ENCODE measurements at places on chromosomes 6 and 20.

DNA sequence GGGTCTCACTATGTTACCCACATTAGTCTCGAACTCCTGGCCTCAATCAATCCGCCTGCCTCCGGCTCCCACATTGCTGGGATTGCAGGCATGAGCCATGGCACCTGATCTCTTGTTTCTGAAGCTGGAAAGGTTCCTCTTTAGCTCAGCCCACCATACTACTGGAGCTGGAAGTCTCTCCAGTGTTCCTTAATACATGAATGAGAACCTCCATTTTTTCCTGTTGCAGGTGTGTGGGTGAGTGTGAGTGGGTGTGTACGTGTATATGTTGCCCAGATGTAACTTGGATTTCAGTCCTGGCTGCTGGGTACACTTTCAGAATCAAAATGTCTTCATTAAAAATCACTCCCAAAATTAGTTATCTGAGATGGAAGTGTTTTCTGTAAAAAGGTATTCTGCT, 11.1 kb downstream of the PNPLA1 start:
- DNase-seq = no peak

DNA sequence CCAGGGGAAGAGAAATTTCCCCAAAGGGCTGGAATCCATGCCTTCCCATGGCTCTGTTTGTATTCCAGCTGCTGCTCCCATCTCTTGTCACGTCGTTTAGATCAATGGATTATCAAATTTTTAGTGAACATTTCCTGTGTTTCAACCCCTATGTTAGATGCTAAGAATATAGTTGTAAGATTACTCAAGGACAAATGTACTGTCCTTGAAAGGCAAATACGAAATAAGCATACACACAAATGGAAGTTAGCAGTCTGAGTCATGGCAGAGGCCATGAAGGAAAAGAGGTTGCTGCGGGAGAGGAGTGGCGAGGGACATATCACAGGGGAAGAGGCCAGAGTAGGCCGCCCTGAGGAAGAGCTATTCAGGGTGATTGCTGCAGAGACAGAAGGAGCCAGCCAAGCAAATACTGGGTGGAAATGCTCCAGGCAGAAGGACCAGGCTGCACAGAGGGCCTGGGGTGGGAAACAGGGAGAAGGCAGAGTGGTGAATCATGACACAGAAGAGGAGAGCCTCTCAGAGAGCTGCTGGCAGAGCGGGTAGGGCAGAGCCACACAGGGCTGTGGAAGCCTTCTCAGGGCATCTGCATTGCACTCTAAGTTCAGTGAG, 219.2 kb upstream of the LRFN2 start:
- no peak for DNase-seq

DNA sequence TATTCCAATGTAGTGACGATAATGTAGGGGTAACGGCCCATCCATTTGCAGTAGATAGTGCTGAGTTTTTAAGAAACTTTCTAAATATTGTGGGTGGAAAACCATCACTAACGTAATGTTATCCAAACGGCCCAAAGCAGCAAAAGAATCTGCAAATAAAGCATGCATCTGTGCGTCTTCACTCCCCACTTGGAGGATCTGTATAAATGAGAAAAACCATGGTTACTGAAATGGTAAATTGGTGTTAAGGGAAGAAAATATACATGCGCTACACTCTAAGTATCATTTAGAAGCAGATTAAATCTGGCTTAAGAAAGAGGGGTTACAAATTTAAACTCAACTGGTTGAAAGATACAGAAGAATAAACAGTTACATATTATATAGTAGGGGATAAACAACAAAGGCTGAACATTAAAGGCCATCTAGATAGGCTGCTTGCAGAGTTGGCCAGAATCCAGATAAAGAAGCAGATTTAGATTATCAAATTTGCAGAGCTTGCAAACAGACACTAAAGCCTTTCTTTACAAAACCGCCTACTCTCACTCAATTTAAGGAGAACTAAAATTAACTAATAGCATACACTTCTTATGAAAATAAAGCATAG, 93.3 kb downstream of the SESN1 start:
- no peak for DNase-seq

DNA sequence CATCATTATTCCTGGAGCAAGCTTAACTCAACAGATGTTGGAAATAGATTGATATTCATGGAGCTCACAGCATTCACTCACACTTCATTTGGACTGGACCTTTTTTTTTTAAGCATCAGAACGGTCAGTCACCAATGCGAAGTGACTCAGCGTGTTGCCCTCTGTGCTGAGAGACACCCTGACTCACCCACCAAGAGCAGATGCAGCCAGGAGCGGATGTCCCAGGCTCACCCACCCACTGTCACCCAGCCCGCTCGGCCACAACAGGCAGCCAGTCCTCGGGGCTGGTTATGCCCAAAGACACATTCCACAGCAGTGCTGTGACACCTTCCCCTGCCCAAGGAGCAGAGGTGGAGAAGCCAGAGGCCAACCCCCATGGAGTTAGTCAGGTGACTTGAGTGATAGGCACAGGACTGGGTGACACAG, 15.7 kb downstream of the RNASET2 start:
- DNase-seq = no peak

- no peak for DNase-seq
Observed at GRCh38 chr6:132236744-132237143, 164.5 kb downstream of the MOXD1 start.

DNA sequence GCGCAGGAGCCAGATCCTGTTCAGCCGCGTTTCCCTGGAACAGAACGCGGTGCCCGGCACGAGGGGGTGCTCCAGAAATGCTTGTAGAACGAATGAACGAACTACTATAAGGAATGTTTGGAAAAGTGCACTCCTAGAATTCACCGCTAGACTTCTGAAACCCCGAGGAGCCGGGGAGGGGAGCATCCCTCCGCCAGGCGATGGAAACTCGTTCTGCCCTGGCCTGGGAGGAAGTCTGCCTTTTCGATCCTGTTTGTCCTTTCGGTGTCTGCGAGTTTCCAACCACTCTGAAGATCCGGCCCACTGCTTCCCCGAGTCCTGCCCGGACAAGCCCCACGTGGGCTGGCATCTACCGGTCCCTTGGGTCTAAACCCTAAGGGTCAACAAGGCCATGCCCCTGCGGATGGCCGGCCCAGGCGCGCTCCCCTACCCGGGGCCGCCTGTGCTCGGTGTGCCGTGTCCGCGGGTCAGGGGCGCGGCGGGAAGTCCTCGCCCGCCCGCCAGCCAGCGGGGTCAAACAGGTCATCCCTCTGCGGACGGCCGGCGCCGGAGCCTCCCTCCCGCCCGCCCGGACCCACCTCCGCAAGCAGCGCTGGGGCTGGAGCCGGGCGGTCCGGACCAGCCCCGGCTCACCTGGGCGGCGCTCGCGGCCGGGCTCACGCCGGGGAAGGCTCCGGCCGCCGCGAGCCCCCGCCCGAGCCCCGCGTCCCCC, 526 bp downstream of the SULF2 start:
- DNase-seq = no peak

GRCh38 chr20:38157635-38158495, 7.2 kb downstream of the TGM2 start:
- DNase-seq = no peak

GRCh38 chr6:140276719-140277118, 902.3 kb upstream of the CITED2 start:
- no peak for DNase-seq

DNA sequence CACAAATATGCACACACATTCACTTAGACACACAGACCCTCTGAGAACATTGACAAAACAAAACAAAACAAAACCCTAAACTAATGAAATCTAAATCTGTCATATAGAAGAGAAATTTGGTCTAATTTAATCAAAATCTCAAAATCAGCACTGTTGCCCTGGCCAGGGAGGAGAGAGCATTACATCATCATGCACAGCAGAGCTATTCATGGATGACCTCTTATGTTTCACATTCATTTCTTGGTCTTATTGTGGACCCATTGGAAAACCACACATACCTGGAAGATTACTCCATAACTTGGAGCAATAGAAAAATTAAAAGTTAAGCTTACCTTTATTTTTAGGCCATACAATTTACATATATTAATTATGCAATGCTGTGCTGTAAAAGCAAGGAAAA, 1223.6 kb upstream of the GJE1 start:
- no peak for DNase-seq

- no peak for DNase-seq
Observed at GRCh38 chr6:37513155-37513554, 13.5 kb upstream of the CCDC167 start.

- no peak for DNase-seq
Observed at GRCh38 chr6:4970739-4971395, 33.0 kb downstream of the RPP40 start.

- no peak for DNase-seq
Observed at GRCh38 chr6:53888931-53889330, 94.1 kb downstream of the LRRC1 start.

DNA sequence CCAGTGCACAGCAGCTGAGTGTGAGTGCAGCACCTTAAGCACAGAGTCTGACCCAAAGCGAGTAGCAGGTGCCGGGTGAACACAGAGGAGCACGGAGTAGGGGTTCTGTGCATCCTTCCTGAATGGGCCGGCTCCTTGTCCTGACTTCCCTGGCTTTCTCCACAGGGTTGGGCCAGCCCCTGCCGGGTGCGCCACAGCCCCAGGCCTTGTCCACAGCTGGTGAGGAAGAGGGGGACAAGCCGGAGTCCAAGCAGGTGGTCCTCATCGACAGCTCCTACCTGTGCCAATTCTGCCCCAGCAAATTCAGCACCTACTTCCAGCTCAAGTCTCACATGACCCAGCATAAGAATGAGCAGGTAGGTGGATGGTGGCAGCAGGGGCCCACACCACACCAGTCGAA, 34.9 kb downstream of the ZNF341 start:
- DNase-seq = no peak

GRCh38 chr6:33716890-33717632, 5.6 kb upstream of the UQCC2 start:
- DNase-seq = no peak

DNA sequence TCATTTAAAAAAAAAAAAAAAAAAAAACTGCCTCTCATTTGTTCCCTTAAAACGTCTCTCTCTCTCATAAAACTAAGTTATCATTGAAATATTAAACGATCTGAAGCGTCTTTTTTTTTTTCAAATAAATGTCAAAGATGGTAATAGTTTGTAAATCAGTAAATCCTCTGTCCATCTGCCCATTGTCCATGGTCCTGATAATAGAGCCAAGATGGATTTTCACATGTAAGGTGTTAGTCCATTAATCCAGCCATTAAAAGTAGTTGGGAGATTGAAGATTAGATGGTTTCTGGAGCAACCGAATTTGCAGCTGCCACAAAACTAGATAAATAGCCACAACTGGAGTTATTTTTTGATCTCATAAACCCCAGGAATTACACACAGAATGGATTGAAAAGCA, 145.8 kb upstream of the SNX9 start:
- DNase-seq = no peak

DNA sequence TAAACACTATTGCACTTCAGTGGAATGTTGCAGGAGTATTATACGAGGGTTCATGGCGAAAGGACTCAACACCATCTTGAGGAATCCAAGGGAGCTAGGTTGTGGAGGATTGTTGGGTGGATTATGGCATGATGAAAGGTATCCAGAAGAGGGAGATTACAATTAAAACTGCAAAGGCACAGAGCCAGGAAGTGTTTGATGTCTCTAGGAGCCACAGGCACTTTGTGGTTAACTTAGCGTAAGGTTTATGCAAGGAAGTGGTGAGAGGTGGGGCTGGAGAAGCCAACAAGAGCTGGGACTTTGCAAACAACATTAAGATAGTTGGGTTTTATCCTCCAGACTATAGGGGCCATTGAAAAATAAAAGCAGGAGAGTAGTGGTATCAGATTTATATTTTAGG, 86.6 kb upstream of the TPD52L1 start:
- DNase-seq = no peak

DNA sequence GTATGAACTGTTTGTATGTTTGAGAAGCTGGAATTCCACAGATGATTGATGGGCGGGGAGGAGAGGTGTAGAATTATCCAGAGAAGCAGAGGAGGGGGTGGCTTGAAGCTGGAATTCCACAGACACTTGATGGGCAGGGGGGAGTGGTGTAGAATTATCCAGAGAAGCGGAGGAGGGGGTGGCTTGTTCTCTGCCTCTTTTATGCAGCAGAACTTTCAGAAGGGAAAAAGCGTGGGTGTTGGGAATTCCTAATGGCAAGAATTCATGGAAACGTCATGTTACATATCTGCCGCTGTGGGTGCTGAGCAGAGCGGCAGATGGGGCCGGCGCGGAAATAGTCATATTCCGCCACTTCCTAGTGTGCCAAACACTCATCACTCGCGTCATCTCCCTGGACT, 167.9 kb upstream of the KCNG1 start:
- DNase-seq = no peak

- no peak for DNase-seq
Observed at GRCh38 chr6:157535340-157536222, 154.6 kb downstream of the ZDHHC14 start.

DNA sequence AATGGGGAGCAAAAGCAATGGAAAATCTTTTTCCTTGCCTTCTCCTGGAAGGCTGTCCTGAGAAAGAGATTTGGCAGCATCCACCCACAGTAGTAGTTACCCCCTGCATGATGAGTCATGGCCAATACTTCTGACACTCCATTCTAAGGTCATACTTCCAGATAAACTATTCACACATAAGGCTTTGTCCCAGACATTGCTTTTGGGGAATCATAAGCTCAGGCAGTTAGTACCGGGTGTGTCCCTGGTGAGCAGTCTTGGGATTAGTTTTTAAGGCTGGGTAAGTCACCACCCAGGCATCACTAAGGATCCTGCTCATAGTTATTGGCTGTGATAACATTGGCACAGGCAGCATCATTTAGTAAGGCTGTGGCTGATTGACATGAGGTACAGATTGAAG, 160.6 kb upstream of the GGTLC1 start:
- no peak for DNase-seq

GRCh38 chr20:59402681-59403080, 102.3 kb downstream of the EDN3 start:
- no peak for DNase-seq

GRCh38 chr6:166775180-166775922, 148.3 kb upstream of the RPS6KA2 start:
- DNase-seq = peak; percentile 57

DNA sequence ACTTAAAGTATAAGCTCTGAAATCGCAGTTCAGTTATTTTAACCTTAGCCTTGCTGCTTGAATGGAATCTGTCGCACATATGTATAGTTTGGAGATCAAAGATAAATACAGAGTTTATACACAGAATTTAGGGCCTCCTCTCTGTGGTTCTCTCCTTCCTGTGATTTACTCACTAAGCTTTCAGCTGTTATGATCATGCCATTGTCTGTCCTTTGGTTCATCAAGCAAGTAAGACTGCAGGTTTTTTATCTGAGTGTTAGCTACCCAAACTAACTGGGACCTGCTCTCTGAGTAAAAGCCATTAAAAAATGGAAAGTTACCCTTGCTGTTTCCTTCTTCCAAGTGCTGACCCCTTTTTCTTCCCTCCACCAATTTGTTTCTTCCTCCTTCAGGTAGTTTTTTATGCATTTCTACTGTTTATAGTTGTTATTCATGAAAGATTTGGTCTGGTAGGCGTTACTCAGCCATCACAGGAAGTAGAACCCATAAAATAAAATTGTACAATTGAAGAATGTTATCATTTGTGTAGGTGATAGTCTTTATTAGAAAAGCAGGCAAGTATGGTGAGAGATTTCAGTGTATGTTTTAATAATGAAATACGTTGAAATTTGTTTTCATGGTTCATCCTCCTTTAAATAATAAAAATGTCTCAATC, 33.7 kb upstream of the SUMO4 start:
- DNase-seq = no peak

- DNase-seq = no peak
Observed at GRCh38 chr6:146871611-146872425, 273.0 kb downstream of the ADGB start.

- no peak for DNase-seq
Observed at GRCh38 chr6:126535595-126535994, 195.7 kb downstream of the CENPW start.

- DNase-seq = no peak
Observed at GRCh38 chr20:51936377-51936776, 134.1 kb upstream of the SALL4 start.
